Activated T-helper 2 cell treated with anti-CD3 and anti-CD28 coated beads, Interferon-gamma antibody, Interleukin-2, Interleukin-4, amounts not matched to agents 10 μg/mL and 5 μg/mL and 100 μg/mL, durations not matched to agents 14 hours and 24 hours and 36 hours (primary cell): ENCODE measurements at places on chromosomes 7 and 10.

GRCh38 chr7:108911016-108911415 lies 341.3 kb downstream of the DNAJB9 start:
- DNase-seq = no peak

- DNase-seq = no peak
Measured at GRCh38 chr10:78915190-78915518, 153.6 kb upstream of the ZMIZ1 start.

GRCh38 chr7:46421441-46422230 lies 500.6 kb upstream of the IGFBP3 start:
- no peak for DNase-seq

DNA sequence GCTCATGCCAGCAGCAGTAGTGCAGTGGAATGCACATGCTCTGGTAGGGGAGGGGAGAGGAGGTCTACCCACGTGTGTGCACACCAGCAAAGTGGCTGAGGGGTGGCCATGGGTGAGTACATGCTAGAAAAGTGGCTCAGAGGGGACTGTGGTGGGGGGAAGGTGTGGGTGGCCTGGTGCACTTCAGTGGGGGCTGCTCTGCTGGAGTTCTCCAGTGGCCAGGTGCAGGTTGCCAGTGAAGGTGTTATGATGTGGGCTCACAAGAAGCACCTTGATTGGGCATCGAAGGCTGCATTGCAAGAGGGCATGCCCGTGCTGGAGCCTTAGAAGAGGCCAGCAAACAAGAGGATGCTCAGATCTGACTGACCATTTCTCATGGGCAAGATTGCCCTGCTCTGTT lies 613.6 kb upstream of the PHF14 start:
- no peak for DNase-seq

- no peak for DNase-seq
Measured at GRCh38 chr7:112064627-112065385, 141.4 kb downstream of the DOCK4 start.

- no peak for DNase-seq
Measured at GRCh38 chr7:142964502-142965246, 2.5 kb upstream of the KEL start.

DNA sequence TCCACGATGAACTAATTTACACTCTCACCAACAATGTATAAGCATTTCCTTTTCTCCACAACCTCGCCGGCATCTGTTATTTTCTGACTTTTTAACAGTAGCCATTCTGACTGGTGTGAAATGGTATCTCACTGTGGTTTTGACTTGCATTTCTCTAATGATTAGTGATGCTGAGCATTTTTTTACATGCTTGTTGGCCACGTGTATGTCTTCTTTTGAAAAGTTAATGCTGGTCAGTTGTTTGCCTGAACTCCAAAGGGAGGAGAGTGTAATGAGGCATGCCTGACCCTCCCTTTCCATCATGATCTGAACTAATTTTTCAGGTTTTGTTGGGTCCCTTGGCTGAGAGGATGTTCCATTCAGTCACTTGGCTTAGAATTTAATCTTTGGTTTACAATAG lies 50.7 kb upstream of the SVIL start:
- no peak for DNase-seq

GRCh38 chr10:124661660-124662180 lies 82.5 kb downstream of the FAM53B start:
- DNase-seq = no peak

DNA sequence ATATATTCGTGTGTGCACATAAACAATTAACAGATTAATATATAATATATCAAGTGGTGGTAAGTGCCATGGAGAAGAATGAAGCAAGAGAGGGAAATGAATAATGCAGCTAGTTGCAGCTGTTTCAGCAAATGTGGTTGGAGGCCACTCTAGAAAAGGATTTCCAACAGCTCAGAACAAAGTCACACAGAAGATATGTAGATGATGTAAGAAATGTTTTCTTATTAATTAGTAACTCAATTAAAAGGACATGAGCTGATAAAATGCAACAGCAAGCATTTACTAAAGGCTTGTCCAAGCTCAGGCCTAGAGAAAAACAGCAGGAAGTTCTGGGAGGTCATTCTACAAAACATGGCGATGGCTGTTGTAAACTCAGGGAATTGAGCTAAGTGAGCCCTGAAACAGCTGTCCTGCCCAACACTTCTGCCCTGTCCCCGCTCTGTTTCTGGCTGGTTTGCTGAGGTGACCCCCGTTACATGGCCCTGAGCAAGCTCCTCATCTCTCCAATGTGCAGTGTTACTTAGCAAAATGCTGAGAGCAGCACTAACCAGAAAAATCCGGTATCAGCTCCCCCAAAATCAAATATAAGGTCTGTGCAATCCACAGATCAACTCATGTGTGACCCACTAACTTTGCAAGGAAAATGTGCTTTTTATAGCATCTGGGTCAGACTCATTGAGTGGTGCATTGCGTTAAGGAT lies 23.4 kb upstream of the C10orf67 start:
- DNase-seq = no peak

GRCh38 chr10:35495521-35496119 lies 109.5 kb upstream of the GJD4 start:
- DNase-seq = no peak

DNA sequence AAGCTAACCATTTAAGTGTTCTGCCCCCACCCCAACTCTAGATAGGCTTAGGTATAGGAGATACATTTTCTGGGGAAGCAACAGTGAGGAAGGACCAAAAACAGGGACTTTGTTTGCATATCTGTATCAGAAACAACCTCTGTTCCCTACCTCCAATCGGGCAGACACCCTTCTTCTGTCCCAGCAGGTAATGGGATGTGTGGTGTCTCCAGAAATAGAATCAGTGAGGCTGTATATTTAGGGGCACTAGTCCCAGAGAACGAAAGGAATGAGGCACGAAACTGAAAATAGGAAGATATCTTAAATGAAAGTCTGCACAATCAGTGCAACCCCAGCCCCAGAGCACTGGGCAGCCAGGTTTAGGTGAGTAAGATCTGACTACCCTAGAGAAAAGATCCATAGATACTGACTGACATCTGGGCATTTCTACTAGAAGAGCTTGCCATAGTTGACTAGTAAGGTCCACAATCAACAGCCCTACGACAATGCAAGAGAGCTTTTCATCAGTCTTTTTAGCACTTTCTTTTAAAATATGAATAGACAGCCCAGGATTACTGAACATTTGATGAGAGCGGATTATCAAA lies 28.1 kb downstream of the PLEKHA1 start:
- no peak for DNase-seq

DNA sequence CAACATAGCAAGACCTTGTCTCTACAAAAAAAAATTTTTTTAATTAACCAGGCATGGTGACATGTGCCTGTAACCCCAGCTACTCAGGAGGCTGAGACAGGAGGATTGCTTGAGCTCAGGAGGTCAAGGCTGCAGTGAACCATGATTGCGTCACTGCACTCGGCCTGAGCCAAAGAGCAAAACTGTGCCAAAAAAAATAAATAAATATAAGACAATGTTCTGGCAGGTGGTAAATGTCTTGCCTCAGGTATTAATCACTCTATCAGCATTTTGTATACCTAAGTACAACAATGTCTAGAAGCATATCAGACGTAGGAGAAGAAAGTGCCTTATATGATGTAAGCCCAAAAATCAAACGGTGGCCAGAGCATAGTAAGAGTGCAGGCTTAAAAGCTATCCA lies 427.8 kb upstream of the C7orf33 start:
- DNase-seq = no peak

DNA sequence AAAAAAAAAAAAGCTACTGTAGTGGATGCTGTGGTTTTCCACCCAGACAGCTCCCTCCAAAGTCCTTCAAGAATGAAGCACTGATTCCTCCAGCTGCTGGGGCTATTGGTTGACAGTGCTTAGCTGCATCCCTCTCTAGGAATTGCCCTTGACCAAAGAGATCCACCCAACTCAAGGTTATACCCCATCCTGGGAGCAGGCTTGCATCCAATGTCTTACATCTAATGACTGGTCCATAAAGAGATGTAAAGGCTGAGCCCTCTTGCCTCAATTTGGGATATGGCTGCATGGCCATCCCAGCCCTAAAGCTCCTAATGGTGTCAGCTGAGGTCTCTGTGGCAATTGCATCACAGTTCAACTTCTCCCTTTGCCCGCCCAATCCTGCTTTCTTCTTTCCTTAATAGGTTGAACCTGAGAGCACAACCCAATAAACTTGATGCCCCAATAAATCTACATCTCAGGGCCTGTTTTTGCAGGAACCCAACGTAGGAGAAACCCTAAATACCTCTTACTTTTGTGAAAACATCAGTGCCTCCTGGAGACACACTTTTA lies 4.4 kb downstream of the GPR37 start:
- DNase-seq = no peak

DNA sequence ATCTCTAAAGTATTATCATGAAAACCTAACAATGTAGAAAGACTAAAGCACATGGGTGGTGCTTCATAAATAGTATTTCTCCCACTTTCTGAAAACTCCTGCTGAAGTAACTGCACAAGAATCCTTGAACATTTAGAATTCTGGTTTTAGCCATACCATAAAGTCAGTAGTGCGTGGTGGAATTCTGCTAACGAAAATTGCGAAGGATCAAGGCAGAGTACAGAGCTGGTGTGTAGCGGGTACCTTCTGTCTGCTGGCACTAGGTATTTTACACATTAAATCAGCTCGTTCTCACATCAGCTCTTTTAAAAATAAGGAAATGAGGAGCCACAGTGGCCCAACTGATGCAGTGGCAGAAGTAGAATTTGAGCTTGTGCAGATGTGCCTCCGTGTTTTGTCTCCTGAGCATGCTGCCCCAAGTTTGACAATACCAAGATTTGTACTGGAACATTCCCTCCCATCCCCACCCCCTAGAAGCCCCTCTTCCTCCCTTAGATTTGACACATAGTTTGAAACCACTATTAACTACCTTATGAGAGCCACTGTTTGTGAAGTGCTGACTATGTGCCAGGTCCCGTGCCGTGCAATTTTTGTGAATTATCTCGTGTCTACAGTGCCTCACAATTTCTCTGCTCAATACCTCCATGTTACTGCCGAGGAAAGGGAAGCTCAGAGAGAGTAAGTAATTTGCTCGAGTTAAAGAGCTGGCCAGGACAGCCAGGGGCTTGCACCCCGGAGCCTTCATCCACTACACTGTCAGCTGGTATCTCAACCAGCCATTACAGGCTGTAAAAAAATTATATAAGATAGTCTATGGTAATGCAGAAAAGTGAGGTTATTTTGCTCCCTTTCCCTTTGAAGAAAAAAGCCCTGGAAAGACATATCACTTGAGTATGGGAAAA lies 66.9 kb downstream of the EGFR start:
- DNase-seq = no peak

- no peak for DNase-seq
Measured at GRCh38 chr10:36424502-36424901, 700.9 kb upstream of the ANKRD30A start.

- DNase-seq = no peak
Measured at GRCh38 chr10:11874568-11875493, 51.7 kb downstream of the PROSER2 start.

- no peak for DNase-seq
Measured at GRCh38 chr10:63010203-63010602, 122.9 kb upstream of the NRBF2 start.

DNA sequence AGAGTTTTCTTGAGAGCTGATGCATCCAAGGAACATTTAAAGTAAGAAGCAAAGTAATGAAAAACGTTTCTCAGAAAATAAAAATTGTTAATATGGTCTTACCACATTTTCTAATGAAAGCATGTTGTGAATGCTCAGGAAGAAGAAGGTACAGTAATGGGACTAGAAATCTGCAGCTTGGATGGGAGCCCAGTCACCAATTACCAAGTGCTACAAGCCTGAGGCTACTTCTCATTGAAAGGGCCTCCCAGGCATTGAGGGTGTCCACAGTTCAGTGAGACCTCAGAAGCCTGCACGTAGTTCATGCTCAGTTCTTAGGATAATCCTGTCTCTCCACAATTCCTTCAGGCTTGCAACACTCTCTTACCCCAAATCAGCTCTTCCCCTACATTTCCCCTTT lies 17.6 kb downstream of the PTN start:
- DNase-seq = no peak

DNA sequence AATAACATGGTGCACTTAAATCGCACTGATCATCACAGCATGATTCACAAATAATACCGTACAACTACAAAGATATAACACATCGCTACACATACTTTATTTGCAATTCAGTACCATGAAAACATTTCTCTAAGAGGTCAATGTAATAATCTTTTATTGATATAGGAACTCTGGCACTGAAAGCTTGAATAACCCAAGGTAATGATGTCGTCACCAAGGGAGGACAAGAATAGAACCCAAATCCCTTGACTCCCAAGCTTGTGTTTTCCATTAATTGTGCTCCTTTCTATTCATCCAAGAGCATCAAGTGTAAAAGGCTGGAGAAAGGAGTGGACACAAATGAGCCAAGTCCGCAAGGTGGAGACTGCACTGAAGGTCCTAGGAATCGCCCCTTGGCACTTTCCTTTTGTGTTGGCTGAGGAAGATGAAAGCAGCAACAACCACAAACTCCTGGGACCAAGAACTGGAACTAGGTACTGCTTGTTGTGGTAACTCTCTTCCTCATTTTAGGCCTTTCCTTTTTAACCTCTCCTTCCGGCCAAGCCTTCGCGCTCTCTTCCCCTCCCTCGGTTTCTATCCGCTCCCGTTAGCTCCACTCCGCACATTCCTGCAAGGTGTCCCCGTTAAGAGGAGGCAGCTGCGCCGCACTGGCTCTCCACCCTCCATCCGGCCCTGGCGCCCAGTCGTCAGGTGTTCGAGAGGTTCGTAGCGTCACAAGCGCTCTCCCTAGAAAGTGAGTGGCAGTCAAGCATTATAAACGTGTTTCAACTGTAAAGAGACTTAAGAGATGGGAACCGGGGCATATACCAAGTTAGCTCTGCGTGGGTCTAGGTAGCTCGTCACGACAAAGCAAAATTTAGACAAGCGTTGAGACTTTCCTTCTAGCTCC lies 1.0 kb upstream of the CBLL1 start:
- DNase-seq = no peak

DNA sequence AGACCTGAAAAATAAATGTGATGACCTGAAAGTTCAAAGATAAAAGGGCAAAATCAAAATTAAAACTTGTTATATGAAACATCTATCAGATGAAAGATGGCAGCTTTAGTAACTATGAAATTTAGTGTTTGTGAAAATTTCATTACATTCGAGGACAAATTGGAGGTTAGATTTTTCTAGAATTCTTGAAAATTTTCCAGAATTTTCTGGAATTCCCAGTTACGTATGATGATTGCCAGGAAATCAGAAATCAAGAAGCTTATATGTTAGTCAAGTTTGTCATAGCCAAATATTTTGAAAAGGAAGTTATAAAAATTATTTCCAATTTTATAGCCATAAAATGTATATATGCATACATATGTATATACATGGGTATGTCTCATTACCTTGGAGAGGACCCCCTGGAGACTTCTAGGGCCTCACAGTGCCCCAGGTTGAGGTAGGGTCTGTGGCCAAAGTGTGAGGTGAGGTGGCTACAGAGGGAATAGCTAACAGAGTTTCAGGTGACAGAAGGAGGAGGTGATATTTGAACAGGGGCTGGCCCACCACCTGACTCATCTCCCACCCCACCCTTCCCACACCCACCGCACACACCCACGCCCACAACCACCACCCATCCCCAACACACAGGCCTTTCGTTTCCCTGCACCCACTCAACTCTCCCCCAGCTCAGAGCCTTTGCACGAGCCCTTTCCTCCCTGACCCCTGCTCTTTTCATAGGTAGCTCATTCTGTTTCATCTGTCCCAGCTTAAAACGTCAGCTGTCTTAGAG lies 21.5 kb downstream of the C10orf105 start:
- no peak for DNase-seq
